ENCODE measurements at places on chromosomes 1 and 21.

DNA sequence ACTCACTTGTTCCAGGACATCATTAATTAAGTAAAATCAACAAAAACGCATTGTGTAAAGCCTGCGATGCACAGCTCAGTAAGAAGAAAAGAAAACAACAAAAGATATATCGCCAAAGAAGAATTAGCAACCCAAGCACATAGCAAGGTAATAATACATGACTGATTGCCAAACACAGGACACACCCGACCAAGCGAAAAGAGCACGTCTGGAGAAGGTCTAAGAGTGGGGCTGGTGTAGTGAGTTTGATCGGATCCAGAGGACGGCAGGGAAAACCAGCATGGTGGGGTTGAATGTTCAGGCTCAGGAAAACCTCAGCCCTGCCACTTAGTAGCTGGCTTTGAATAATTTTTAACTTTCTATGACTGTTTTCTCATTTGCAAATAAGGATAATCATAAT is 69.8 kb downstream of the JAK1 start:
- no peak for DNase-seq

DNA sequence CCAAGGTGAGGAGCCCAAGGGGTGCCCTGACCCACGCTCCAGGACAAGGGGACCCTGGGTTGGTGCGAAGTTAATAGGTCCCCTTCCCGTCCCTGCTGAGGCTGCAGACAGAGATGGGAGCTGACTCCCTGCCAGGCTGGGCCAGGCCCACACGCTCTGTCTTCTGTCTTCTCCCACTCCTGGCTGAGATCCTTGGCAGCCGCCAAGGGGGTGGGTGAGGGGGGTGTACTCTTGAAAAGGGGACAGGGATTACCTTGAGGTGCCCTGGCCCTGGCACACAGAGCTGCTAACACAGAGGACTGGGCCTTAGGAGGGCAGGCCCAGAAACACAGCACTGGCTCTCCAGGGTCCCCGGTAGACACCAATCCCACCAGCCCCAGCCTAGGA is 11.0 kb upstream of the CTRC start:
- DNase-seq = no peak

DNA sequence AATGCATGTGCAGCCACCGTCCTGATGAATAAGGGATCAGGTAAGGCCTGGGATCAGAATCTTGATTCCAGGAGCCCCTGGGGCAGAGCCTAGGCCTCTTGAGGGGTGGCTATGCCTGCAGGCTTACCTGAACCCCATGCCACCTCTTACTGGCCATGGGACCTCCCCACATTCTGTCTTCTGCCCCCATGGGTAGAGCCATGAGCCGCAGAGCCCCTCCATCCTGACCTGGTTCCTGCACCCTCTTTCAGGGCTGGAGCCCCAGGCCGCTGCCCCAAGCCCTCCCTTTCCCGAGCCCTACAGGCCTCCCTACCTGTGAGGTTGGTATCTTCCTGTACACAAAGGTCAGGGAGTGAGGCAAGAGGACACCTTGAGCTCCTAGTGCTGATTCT is 120.8 kb downstream of the DMRTB1 start:
- no peak for DNase-seq

DNA sequence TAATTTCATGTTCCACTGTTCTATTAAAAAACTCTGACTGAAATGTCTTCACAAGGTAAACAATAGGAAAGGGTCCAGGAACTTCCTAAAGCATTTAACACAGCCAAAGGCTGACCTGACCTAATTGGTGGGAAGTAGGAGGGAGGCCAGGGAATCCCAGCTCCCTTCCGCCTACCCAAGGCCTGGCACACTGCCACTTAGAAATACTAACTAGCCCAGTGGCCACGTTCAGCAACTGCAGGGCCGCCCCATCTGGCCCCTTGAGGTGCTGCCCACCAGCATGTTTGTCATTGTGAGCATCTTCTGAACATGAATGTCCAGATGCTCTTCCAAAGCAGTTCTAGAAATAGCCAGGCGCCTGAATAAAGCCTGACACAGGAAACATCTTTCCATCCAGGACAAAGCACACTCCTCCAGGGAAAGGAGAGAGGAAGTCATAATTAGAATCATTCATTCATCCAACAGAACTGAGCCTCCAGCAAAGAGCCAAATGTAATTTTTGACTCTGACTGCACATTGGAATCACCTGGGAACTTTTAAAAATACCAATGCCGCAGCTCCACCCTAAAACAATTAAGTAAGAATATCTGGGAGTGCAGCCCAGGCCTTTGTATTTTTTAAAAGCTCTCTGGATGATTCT is 44.6 kb upstream of the BCL9 start:
- DNase-seq = peak; percentile 24

DNA sequence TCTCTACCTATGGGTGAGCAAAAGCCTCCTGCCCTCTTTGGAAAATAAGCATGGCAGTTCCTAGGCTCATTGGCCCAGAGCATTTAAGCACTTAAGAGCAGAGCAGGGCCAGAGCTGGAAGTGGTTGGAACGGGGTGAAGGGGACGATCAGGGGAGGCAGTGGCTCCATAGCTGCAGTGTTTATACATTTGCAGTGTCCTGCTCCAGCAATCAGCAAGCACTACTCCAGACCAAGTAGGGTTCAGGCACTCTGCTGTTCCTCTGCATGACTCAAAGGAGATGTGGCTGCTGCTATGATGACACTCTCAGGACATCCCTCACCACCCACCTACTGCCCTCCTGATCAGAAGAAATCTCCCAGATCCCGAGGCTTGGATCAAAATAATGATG is 55.0 kb downstream of the TRABD2B start:
- DNase-seq = no peak

DNA sequence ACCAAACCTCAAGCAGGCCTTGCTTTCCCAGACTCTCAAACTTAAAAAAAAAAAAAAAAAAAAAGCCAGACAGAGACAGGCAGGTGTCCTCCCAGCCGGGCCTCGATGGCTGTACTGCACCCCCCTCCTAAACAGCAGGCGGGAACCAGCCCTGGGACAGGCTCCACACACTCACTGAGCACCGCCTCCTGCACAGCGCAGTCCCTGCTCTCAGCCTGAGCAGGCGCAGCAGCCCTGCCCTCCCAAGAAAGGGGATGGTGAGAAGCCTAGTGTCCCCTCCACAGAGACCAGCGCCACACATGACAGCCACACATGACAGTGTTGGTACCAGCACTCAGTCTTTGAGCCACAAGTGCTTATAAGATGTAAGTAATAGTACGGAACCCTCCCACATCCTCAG is 11.9 kb downstream of the MX2 start:
- DNase-seq = no peak

GRCh38 chr1:180588121-180588520 is 29.4 kb downstream of the OVAAL start:
- no peak for DNase-seq

DNA sequence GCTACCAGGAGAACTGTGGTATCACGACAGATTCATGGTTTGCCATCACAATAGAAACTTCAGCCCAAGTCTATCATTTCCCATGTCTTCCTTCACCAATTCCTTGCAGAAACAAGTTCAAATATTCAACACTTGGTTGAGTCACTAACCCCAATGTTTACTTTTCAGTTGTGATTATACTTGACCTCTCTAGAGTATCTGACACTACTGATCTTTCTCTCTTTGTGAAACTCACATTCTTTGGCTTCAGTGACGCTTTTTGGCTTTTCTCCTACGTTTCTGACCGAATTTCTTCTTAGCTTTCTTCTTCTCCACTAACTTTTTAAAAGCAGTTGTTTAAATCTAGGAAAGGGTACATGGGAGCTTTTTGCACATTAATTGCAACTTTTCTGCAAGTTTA is 48.8 kb upstream of the HMGB4 start:
- DNase-seq = no peak

DNA sequence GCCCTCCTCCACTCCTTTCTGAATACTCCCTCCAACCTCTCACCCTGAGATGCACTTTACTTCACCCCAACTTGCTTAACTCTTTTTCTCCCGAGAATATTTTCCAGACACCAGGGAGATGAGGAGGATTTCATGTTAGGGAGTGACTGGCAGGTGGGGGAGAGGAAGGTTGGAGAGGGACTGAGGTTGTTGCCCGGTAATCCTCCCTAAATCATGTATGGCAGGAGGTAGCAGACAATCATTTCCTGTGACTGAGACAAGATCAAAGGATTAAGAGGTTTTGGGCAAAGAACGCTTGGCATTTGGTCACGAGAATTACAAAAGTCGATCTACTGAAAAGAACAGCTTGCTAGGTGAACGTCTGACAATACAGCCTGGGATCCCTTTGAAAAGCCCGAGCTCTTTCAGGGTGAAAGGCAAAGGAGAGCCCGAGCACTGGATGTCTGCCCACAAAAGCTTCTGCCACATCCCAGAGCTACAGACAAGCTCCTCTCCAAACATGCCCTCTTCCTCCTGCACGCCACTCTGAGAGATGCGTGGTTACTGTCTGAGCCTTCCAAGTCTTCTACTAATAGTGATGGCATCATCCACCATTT is 154.1 kb downstream of the DAB1 start:
- DNase-seq = no peak

DNA sequence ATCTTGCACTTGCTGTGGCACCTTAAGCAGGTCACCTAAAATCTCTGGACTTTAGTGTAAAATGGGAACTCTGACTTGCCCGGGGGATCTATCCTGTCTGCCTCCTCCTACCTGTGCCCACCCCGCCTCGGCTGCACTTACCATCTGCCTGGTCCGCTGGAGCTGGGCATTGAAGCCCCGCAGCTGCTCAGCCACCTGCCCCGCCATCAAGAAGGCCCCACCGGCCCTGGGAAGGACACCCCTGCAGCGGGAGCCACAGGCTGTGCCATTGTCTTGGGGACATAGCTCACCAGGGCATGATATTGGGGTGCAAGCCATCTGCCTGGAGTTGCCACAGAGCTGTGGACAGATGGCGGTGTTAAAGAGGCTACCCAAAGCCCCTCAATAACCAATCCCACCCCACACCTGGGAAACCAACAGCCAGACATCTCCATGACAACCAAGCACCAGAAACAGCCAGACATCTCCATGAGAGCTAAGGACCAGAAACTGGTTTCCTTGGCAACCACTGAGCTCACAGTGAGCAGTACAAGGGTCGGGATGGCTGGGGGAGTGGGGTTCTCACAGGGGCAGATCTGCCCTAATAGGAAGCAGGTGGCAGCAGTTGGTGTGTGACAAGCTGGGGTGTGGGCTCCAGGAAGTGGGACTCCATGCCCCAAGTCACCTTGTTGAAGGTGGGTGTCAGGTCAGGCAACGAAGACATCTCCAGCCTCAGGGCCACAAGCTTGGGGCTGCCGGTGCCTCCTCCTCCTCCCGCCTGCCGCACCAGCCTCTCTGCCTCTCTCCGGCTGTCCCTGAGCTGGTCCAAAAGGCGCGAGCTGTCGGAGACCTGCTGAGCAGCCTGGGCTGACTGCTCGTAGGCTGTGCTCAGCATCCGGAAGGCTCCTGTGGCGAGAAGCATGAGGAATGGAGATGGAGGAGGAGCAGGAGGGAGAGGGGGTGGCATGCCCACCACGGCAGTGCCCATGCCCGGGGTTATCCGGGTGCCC is 29.1 kb downstream of the LAMB3 start:
- no peak for DNase-seq

GRCh38 chr1:171286032-171286705 is 27.8 kb upstream of the FMO4 start:
- DNase-seq = no peak

DNA sequence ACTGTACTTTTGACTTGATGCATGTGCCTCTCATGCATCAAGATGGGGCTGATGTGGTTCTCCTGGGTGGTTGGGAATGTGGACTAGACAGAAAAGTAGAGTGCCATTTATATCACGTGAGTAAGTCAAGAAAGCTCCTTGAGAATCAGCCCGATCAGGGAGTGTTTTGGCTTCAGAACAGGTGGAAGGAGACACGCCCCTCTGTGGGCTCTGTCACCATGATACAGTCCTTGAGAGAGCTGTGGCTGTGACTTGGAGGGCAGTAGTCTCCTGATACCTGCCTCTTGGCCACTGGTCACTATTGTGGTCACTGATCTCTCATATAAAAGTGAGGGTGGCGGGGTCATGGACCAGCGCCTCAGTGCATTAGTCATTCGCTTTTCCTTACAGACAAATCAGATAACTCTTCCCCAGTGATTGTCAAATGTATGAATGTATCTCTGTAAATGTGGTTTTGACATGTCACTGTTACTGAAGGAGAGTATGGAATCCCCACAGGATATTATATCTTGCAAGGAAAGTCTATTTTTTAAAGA is 8.9 kb upstream of the C4BPB start:
- DNase-seq = no peak

- DNase-seq = no peak
Measured at GRCh38 chr1:26016953-26017545, 4.5 kb upstream of the EXTL1 start.

GRCh38 chr1:184324972-184325371 is 61.9 kb upstream of the C1orf21 start:
- DNase-seq = no peak

DNA sequence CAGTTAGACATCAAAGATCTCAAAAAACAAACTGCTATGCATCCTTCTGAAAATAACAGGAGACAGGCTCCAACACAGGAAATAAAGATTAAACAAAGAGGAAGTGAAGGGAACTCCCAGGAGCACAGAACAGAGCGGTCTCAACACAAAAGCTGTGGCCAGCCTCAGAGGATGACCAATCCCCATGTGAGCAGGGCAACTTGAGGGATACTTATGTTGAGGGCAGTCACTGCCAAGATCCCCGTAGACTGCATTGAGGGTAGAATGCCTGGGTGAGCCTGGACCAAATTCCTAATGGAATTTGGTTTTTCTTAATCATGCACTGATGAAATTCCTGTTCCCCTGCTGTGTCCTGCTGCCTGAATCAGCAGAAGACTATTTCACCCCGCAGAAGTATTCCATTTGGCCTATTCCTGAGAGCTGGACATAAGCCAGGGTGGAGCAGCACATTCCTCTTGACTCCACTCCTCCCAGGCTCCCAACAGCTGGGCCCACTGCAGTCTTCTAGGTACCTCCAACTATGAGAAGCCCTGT is 49.0 kb downstream of the JAK1 start:
- no peak for DNase-seq

DNA sequence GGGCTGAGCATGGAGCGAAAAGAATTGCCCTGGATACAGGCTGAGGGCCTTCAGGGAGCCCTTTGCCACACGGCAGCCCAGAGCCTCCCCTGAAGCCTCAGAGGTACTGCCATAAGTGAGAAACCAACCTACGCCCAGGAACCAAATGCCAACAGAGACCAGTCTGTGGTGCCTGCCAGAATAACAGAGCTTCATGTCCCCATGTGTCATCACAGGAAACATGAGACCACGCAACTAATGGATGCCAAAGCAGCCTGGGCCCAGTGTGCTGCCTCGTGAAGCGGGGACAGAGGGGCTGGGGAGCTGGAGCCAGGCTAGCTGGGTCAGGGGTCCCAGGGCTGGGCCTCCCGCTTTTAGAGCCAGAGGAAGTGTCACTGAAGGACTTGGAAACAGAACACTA is 18.7 kb upstream of the STUM start:
- DNase-seq = no peak

DNA sequence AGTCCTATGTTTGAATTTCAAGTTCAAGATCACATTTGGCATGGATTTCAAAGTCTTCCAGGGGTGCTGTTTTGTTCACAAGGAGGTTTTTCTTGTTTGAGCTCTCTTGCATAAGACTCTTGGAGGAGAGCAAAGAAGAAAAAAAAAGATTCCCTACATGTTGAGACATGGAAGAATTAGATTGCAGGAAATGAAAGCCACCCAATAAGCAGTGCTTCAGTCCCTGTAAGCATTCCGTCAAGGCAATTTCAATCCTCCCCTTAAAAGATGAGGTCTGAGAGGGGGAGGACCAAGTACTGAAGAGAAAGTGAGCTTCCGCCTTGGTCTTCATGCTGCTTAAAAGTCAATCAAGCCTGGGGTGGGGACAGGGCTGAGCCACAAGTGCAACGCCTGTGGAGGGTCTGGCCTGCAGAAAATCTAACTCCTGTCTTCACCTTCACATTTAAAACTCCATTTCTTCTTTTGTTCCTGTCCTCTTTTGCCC is 50.2 kb downstream of the LPAR3 start:
- DNase-seq = no peak

Measured in activated T-cell treated with anti-CD3 and anti-CD28 coated beads, Interleukin-2, amount 50 U/mL, for 48 hours (primary cell).